ENCODE measurements at places on chromosomes 12 and 14.

DNA sequence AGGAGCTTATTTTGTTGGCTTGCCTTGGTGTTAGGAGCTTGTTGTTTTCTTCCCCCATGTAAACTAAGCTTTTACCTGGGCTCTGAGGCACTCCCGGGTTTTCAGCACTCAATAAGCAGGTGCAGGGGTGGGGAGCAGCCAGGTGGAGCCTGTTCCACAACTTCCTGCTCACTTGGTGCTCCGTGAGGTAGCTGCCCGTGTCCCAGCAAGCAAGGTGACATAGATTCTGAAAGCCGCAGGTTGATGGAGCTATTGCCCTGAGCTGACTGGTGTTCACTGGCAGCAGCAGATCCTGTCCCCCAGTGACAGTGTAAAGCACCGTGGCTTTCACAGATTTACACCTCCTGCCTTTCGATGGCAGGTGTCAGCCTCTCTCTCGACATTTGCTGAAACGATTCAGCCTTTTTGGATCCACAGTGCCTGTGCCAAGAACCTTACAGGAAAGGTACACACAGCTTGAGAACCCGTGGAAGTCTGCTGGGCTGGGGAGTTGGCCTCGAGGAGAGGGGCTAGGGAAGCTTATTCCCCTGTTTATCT is 295.7 kb upstream of the FKBP4 start:
- no peak for DNase-seq

GRCh38 chr14:102545461-102546265 is 36.1 kb upstream of the ANKRD9 start:
- no peak for DNase-seq

DNA sequence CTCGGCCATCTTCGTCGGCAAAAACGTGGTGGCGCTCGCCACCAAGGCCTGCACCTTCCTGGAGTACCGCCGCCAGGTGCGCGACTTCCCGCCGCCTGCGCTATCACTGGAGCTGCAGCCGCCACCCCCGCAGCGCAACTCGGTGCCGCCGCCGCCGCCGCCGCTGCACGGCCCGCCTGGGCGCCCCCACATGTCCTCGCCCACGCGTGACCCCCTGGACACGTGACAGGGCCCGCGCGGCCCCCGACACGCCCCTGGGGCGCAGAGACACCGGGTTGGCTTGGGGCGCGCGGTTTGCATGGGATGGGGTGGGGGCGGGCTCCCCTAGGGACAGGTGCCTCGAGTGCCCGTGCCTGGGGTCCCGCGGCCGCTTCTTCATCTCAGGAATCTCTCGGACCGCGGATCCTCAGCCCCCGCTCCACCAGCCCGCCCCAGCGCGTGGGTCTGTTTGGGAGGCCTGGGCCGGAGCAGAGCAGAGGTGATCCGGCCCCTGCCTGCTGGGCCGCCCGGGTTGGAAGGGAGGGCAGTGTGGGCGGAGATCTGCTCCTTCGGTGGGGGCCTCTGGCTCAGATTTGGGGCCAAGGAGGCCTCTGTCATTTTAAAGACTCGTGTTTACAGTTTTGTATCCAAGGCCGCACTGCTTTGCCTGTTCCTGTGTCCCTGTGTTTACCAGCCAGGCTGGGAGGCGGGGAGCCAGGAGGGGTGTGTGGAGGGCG is 3.3 kb downstream of the TMEM121 start:
- no peak for DNase-seq

GRCh38 chr12:106248846-106249371 is 1.1 kb upstream of the CKAP4 start:
- DNase-seq = peak; percentile 43

DNA sequence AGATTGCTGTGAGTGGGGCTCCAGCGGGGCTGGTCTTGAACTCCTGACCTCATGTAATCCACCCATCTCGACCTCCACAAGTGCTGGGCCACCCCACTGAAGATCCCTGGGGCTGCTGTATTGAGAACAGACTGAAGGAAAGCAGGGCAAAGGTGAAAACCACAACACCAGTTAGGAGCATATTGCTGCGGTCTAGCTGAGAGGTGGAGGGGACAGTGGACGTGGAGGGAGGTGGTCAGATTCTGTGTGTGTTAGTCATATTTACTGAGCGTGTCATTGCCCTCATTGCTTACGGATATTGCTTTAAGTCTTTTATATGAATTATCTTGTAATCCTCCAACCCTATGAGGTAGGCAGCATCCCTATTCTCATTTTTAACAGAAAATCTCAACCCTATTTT is 69.0 kb upstream of the OVCH1 start:
- DNase-seq = no peak

Data from CD4-positive, alpha-beta T cell treated with Interleukin-6 at 100 ng/mL for 8 hours (primary cell).